A549 treated with AZD2906 at 1 μM for 4 hours (cell line): ENCODE measurements at places on chromosomes 1 and 21. TPM values are rescaled to one million over a fixed set of nuclear protein-coding genes. Genes with fewer than 3 reads are reported as not detected.

The NEXN gene
- 5.6 to 11.2 TPM (median 6.7 TPM) in 5 replicates for total RNA-seq

The EFNA1 gene
- total RNA-seq, result 21.7 to 30.6 TPM (median 26.3 TPM) in 5 replicates

The LYPD8 gene
- 0.07 to 0.22 TPM (median 0.10 TPM) in 5 replicates for total RNA-seq

The CFHR4 gene
- total RNA-seq, result not detected in 5 replicates

The KCNN3 gene
- total RNA-seq, result 0.03 to 0.06 TPM (median 0.05 TPM) in 5 replicates

The AURKAIP1 gene
- total RNA-seq, result 107 to 197 TPM (median 169 TPM) in 5 replicates

The ZNF695 gene
- total RNA-seq, result 2.0 to 3.1 TPM (median 2.4 TPM) in 5 replicates

The LAX1 gene
- 0.11 TPM in 1 of 5 replicates, not detected in the others for total RNA-seq

The SPRR4 gene
- total RNA-seq, result not detected in 5 replicates

The HSD11B1 gene
- 0.33 to 0.60 TPM (median 0.38 TPM) in 5 replicates for total RNA-seq

The MMP23B gene
- 0.29 to 0.84 TPM (median 0.60 TPM) in 5 replicates for total RNA-seq

The LRRC38 gene
- total RNA-seq, result 0.05 to 0.11 TPM (median 0.09 TPM) in 5 replicates

The KDF1 gene
- 0.24 to 0.42 TPM (median 0.33 TPM) in 5 replicates for total RNA-seq

The CYP4A11 gene
- not detected in 5 replicates for total RNA-seq

The PLPPR4 gene
- 0.01 TPM in 1 of 5 replicates, not detected in the others for total RNA-seq

The MPZ gene
- 0.12 to 0.36 TPM (median 0.24 TPM) in 5 replicates for total RNA-seq

The ARHGEF16 gene
- total RNA-seq, result 3.9 to 5.2 TPM (median 5.0 TPM) in 5 replicates

The OLFML2B gene
- 0.49 to 0.64 TPM (median 0.52 TPM) in 5 replicates for total RNA-seq

The C1orf115 gene
- 4.4 to 6.3 TPM (median 5.9 TPM) in 5 replicates for total RNA-seq

The BMP8B gene
- 4.2 to 5.2 TPM (median 5.0 TPM) in 5 replicates for total RNA-seq

The TIPRL gene
- 29.2 to 33.6 TPM (median 32.3 TPM) in 5 replicates for total RNA-seq

The DNAJC6 gene
- 5.6 to 7.9 TPM (median 7.2 TPM) in 5 replicates for total RNA-seq

The MYCBP gene
- total RNA-seq, result 16.7 to 20.7 TPM (median 18.4 TPM) in 5 replicates

The TAL1 gene
- total RNA-seq, result not detected in 5 replicates

The KRTAP7-1 gene
- total RNA-seq, result not detected in 5 replicates

The SPRR2A gene
- not detected in 5 replicates for total RNA-seq

The PGBD5 gene
- total RNA-seq, result 0.23 to 0.52 TPM (median 0.34 TPM) in 5 replicates

The RBBP4 gene
- total RNA-seq, result 62.6 to 94.0 TPM (median 72.0 TPM) in 5 replicates

The AUNIP gene
- 8.3 to 9.4 TPM (median 8.7 TPM) in 5 replicates for total RNA-seq

The IFI44L gene
- total RNA-seq, result 0.01 to 0.28 TPM (median 0.10 TPM) in 3 of 5 replicates, not detected in the others

The KLHDC7A gene
- 1.2 to 2.0 TPM (median 1.3 TPM) in 5 replicates for total RNA-seq

The BMP8A gene
- total RNA-seq, result 0.07 to 0.29 TPM (median 0.13 TPM) in 5 replicates

The SLAMF8 gene
- total RNA-seq, result 0.10 to 0.25 TPM (median 0.16 TPM) in 5 replicates

The GSTM1 gene
- not detected in 5 replicates for total RNA-seq

The HSD3B1 gene
- total RNA-seq, result 0.03 TPM in 1 of 5 replicates, not detected in the others

The OR2L8 gene
- not detected in 5 replicates for total RNA-seq

The EFNA3 gene
- total RNA-seq, result 12.3 to 14.8 TPM (median 14.2 TPM) in 5 replicates

The MAP1LC3C gene
- 0.12 to 0.18 TPM (median 0.14 TPM) in 4 of 5 replicates, not detected in the other for total RNA-seq

The HPCAL4 gene
- 0.21 to 0.27 TPM (median 0.23 TPM) in 5 replicates for total RNA-seq

The TSPAN1 gene
- 1.5 to 3.8 TPM (median 2.6 TPM) in 5 replicates for total RNA-seq

The ASH1L gene
- total RNA-seq, result 8.5 to 11.5 TPM (median 9.8 TPM) in 5 replicates
